Skeletal muscle cell (primary cell): ENCODE measurements at places on chromosomes 3 and 15.

GRCh38 chr3:13146643-13147143 lies 73.5 kb upstream of the IQSEC1 start:
- DNase-seq, result no peak

DNA sequence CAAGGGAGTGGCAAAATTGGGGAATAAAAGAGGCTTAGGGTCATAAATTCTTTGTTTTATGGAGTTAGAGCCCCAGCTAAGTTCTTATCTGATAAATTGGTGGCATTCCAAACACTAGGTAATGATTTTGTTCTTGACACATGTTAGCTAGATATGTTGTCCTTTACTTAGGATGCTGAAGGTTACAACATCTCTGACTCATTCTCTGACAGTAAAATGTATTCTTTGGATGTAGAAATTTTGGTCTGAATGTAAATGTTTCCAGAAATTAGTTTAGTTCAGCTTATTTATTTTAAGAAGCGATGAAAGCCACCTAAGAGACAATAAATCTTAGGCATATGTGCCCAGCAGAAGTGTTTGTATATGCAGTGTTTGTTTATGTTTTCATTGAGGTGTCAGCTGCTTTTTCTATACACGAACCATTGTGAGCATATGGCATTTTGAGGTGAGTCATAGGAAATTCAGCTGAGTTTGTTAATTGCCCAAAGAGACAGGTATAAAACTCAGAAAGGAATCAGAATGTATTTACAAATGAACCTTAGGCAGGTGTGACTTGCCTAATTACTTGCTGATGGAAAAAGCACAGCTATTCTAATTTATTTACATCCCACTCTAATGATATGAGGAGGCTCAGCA lies 247.7 kb downstream of the AGBL1 start:
- no peak for DNase-seq

GRCh38 chr15:76954744-76955143 lies 23.2 kb downstream of the RCN2 start:
- no peak for DNase-seq

DNA sequence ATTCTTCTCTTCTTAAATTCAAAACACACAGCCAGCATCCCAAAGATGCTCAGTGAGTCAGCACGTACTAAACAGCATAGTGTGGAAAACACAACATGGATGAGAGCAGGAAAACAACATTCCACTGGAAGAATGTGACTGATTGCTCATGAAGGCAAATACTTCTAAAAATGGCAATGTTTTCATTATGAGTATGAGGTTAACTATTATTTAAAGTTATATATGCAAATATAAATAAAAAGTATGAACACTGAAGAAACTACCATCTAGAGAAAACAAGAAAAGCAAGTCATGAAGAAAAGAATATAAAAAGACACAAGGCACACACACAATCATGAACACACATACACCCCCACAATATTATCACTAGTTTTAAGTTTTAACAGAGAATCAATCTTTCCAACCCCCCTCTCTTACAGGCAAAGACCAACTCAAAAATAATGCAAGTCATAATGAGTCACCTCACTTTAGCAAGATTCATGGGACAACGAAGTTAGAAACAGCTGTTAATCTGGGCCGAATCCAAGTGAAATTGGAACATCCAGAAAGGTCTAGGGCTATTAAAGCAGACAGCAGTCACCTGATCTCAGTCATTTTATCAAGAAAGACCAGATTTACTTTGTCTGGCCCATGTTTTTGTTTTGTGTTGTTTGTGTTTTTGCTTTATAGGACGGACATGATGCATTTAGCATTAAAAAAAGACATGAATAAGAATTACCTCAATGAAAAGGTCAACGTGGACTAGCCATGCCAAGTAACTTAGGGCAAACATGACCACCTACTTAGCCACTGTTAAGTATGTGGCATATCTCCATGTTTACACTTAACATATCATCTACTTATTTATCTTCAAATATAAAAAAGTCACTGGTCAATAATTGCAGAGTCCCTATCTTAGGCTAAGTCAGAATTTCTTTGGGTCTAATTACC lies 18.1 kb downstream of the GBE1 start:
- peak; percentile 96 for DNase-seq

DNA sequence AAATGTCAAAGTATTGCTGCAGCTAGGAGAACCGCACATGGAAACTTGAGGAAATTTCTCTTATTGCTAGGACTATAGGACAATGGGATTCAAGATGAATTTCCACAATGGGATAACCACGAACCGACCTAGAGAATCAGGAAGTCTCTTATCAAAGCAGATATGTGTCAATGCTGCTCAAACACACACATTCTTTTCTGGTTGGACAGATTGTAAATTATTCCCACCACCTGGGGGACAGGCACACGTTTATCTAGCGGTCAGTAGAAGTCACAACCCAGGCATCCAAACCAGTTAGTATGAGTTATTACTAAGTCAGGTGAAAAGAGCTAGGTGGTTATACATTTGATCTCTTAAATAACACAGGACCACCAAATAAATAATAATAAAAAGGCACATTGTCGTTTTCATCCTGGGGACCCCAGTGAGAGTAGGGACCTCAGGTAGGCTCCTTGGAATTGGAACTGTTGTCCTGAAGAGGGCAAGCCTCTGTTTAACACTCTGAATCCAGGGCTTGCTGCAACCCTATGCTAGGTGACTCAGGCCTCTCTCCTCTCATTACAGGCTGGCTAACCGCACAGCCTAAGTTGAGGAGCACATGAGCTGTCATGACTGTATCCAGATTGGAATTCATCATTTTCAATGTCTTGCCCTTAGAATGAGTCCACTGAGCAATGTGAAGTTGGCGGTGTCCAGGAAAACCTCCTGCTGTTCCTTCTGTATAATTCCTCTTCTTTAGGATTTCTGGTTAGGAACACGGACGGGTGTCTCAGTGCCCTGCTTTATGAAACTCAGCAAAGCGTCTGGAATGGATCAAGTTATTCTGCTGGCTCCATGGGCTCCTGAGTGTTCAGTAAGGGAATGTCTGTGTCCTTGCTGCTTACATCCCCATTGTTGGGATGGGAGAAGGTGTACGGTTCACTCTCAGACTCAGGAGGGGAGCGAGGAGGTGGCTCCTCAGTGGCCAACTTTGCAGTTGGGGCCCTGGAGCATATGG lies 59.0 kb downstream of the CLEC3B start:
- peak; percentile 75 for DNase-seq

- no peak for DNase-seq
Observed at GRCh38 chr3:167983583-167983982, 112.1 kb downstream of the GOLIM4 start.
